ENCODE measurements at places on chromosomes 2 and 18. TPM values are rescaled to one million over a fixed set of nuclear protein-coding genes. Genes with fewer than 3 reads are reported as not detected.

GRCh38 chr2:173553593-173553992 is 198.9 kb downstream of the CDCA7 start:
- DNase-seq = no peak

DNA sequence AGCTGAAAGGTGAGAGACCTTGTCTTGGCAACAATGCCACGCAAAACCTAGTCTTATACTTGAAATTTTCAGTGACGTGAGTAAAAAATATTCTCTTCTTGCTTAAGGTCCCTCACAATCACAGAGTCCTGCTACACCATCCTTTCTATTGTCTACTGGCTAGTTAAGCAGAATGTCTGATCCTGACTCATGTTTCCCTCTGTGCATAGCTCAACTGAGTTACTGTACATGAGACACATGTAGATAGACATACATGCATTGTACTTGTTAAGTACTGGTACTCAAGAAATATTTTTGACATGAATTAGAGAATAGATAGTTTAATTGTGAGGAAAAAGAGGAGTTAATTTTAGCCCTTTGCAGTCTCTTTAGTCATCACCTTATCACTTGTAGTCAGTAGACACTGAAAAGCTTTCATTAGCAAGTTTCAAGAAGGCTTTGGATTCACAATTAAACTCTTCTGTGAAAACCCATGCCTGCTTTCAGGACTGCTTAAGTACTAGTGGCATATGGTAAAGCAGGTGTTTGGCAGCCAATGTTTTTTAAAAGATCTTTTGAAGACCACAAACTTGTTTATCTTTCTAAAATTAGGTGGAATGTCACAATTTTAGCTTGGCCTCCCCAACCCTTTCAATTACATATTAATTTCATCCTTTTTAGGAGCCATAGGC is 158.7 kb upstream of the CCDC150 start:
- DNase-seq = no peak

RGPD6 gene
- total RNA-seq = 33.2 TPM

DNA sequence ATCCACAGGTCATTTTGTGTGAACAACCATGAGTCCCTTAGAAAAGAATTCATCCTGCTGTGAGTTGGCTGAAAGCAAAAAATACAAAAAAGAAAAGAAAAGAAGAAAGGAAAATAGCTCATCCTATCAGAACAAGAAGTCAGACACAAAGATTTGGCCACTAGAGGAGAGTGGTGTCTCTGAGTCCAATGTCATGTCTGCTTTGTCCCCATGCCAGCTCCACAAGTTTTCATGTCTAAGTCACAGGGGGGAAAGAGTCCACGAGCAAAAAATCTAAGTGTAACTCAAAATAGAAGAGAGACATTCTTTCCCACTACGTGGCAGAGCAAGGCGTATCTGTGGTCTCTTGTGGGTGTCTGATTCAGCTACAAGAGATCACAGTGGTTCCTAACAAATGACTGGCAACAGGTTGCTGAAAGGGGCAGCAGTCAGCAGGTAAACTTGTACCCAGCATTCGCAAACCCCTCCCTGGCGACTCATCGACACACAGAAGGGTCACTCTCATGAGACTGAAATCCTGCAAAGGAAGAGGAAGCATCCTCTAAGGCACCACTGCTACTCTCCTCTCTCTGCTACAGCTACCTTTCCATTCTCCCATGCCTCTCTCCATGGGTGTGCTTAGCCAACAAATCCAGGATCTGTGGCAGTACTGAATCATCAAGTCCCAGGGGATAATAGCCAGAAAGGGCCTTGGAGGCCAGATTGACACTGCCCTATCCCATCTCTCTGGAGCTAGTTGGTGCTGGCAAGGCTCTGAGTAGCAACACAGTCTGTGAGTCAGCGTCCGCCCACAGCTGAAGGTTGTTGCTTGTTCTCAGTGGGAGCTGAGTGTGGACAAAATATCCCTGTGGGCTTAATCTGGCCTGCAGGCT is 123.0 kb upstream of the SLC39A10 start:
- DNase-seq = no peak

SNED1 gene
- 0.15 TPM for total RNA-seq

- DNase-seq = no peak
Observed at GRCh38 chr18:12507007-12507406, 99.3 kb downstream of the PRELID3A start.

DNA sequence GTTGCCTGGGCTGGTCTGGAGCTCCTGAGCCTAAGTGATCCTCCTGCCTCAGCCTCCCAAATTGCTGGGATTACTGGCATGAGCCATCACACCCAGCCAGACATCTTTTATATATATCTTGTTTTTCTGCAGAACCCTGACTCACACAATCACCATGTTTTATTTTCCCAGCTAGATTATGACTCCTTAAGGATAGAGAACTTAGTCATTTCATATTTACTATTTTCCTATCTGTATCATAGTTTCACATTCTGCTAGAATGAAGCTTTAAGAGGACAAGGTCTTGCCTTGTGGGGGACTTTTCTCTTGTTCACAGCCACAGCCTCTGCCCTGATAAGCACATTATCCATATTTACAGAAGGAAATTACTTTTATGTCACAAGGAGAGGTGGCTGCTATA is 73.9 kb downstream of the LBH start:
- DNase-seq = no peak

- DNase-seq = no peak
Observed at GRCh38 chr18:76885001-76885400, 62.6 kb downstream of the ZNF236 start.

- DNase-seq = no peak
Observed at GRCh38 chr2:71832388-71832787, 315.3 kb downstream of the CYP26B1 start.

GRCh38 chr2:196515051-196515450 is 124.5 kb upstream of the CCDC150 start:
- DNase-seq = no peak

All from HepG2 (cell line).